ENCODE measurements at places on chromosomes 6 and 20.
A peak's percentile ranks its signal among the peaks of the same experiment; 100 is the strongest.

DNA sequence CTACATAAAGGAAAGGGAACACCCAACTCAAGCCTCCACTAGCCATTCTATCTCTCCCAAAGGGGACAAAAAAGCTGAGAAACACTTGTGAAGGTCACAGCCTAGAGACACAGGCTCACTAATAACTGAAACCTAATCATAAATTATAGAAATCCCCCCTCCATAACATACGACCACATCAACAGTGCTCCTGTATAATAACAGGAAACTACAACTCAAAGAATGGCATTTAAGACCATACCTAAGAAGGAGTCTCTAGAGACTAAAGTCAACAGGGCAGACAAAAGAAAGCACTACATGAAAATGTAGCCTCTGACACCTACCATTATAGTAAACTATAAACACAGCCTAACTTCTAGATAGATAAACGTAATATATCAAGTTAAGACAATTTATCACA lies 82.7 kb downstream of the THEMIS start:
- no peak for DNase-seq

- no peak for DNase-seq
Observed at GRCh38 chr20:62922451-62922921, 3.8 kb downstream of the DIDO1 start.

GRCh38 chr6:119077391-119077642 lies 1.1 kb downstream of the FAM184A start:
- no peak for DNase-seq

DNA sequence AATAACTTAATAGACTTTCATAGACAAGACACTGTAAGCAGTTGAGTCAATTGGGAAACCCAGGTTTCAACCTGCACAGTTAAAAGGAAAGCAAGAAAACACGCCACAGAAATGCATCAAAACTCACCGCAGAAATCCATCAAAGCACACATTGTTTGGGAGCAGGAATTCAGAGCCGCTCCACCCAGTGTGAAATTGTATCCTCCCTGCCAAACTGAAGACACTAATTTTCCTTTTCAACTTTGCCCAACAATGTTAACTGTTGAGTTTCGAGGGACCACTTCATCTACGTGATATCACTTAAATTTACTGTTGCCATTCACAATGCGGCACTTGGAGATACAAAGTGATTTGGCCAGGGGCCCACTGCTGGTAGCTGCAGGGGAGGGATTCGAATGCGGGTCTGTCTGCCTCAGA lies 92.7 kb downstream of the DACT2 start:
- DNase-seq: no peak

- no peak for DNase-seq
Observed at GRCh38 chr6:18978337-18979128, 591.4 kb downstream of the RNF144B start.

DNA sequence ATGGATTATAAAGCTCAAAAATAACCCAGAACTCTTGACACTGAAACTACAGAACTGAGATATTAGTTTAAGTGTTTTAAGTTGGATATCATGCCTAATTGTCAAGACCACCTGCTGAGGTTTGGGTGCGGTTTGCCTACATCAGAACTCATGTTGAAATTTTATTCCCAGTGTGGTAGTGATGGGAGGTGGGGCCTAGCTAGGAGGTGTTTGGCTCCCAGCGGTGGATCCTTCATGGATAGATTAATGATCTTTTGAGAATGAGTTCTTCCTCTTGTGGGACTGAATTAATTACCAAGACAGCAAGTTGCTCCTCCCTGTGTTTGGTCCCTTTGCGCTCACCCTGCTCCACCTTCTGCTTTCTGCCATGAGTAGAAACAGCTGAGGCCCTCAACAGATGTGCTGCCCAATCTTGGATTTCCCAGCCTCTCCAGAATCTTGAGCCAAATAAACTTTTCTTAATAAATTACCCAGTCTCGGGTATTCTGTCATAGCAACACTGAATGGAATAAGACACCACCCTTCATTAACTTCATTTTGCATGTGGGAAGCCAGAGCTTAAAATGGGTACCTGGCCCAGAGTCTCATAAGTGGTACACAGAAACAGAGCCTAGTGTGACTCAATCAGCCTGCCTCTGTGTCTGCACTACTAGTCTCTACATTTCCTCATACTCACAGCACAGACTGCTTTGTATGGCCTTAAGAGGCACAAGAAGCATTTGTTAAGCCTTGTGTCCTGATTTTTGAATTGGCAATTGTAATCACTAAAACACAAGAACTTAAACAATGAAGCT lies 158.4 kb downstream of the IBTK start:
- no peak for DNase-seq

- no peak for DNase-seq
Observed at GRCh38 chr6:26022132-26022472, 59.5 kb downstream of the TRIM38 start.

- DNase-seq: no peak
Observed at GRCh38 chr6:139942331-139942730, 567.9 kb upstream of the CITED2 start.

DNA sequence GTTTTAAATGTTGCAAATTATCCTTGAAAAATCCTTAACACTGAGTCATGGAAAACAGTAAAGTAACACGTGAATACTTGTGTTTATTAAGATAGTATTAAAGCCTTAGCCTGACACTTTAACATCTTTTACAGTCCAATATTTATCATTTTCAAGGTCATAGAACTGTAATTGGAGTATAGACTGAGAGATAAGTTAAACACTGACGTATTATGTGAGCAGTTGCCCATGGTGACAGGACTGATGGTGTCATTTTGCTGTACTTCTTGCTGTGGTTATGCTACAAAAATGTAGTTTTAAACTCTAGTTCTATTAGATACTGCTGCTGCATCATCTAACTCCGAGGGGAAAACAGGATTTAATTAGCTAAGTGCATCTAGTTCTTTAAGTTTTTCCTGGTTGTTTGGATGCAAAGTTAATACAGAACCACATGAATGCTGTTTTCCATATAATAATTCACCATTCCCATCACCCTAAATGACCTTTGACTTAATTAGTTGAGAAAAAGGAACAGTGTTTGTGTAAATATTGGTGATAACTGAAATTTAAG lies 37.8 kb downstream of the SLC2A12 start:
- DNase-seq: no peak

- no peak for DNase-seq
Observed at GRCh38 chr20:10705801-10706459, 32.1 kb upstream of the JAG1 start.

DNA sequence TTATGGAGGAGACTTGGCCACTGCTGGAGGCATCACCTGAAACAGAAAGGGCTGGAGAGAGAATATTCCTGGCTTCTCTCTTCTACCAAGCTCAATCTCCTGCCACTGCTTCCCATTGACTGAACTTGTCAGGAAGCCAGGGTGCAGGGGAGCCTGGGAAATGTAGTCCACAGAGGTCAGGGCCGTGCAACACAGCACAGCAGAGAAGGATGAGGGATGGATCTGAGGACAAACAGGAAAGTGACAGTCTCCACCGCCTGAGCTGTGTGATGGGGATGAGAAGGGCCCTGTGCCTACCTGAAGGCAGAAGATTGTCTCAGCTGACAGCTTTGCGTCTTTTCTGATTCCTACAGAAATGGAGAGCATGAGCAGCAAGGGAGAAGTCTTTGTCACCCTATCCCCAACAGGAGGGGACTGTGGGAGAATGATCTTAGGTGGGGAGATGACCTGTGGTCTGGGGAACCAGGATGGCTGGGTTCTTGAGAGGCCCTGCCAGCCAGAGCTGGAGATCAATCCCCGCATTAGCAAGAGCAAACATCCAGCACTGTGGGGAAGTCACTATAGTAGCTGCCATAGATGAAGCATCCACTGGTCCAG lies 114.2 kb downstream of the SNX5 start:
- DNase-seq: peak; percentile 80

GRCh38 chr6:148829415-148830101 lies 82.7 kb downstream of the UST start:
- DNase-seq: no peak

DNA sequence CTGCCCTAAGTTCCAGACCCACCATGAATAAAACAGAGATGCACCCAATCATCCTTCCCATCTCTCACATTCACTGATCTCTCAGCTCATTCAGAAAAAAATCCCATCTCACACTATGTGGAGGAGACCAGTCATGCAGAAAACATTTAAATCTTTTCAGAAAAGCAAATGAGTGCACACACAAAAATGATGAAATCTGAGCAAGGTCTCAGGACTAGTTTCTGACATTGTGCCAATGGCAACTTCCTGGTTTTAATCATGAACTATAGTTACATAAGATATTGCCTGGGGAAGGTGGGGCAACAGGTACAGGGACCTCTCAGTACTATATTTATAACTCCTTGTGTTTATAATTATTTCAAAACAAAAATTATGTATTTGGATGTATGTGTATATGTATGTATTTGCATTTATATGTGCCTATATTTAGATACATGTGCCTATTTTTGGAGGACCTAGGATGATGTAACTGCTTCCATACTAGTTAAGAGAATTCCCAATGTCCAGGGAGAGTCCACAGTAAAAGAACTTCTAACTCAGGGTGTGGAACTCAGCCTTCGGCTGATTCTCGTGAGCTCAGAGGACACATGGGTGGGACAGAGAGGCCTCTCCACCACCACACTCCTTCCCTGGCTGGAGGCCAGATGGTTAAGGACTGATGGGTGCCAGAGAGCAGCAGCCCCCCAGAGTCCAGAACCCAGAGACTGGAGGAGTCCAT lies 71.7 kb upstream of the MAP3K4 start:
- DNase-seq: peak; percentile 51

- DNase-seq: no peak
Observed at GRCh38 chr20:51067792-51068191, 44.9 kb upstream of the KCNG1 start.

GRCh38 chr6:156821707-156822106 lies 44.5 kb downstream of the ARID1B start:
- no peak for DNase-seq

DNA sequence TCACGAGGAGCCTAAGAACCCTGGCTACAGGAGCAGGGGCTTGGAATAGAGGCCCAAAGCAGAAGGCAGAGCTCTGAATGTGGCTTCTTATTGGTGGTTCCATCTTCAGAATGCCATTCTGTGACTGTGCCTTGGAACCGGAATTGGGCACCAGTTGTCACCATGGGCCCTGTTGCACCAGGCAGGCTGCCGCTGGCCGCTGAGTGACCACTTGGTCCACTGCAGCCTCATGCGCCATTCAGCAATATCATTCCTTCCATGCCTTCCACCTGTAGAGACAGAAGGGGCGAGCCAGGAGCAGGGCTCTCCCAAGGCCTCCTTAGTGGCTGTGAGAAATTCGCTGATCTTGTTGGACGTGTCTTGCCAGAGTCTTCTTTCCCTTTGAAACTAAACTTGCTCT lies 270.3 kb upstream of the CHD6 start:
- DNase-seq: no peak

DNA sequence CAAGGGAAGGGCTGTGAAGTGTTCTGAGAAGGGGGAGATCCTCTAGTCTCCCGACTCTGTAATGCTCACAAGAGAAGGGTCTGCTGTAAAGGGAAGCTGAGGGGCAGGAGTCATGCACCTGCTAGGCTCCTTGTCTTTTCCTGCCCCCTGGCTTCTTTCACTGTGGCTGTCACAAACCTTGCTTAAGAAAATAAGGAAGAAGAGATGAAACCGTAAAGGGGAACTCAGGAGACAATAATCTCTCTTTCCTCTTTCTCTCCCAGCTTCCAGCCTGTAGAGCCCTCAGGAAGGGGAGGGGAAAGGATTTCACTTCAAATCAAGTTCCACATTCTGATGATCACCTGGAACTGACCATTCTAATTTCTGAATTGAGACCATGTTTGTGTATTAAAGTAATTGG lies 26.3 kb downstream of the SLC13A3 start:
- no peak for DNase-seq
